ENCODE measurements at places on chromosomes 1 and 21. TPM values are rescaled to one million over a fixed set of nuclear protein-coding genes. Genes with fewer than 3 reads are reported as not detected.

GRCh38 chr1:106049595-106049994 is 1006.9 kb upstream of the PRMT6 start:
- DNase-seq = no peak

The SLC44A3 gene
- not detected for total RNA-seq

The TSHB gene
- not detected for total RNA-seq

The SLC25A44 gene
- 54.4 TPM for total RNA-seq

The SYT2 gene
- total RNA-seq = not detected

The ATP1A4 gene
- not detected for total RNA-seq

The VHLL gene
- total RNA-seq = not detected

GRCh38 chr1:67429011-67429527 is 1.1 kb downstream of the SERBP1 start:
- no peak for DNase-seq

The RIPPLY3 gene
- not detected for total RNA-seq

GRCh38 chr1:225437710-225438437 is 10.0 kb upstream of the LBR start:
- DNase-seq = no peak

DNA sequence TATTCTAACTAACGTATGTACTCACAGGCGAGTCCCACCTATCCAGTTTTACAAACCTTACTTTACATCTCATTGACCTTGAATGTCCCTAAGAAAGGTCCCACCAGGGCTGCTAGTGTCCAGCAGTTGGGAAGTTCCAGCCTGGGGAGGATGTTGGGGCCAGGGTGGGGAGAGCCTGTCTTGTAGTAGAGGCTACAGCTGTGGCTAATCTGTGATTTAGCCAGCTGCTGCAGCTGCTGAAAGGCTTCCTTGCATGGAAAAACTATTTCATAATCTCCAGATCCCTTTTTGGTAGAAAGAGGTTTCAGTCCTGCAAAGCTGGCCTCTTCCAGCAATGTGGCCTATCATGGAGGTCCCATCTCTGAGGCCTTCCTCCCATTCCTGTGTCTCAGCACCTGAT is 23.1 kb downstream of the TNN start:
- no peak for DNase-seq

DNA sequence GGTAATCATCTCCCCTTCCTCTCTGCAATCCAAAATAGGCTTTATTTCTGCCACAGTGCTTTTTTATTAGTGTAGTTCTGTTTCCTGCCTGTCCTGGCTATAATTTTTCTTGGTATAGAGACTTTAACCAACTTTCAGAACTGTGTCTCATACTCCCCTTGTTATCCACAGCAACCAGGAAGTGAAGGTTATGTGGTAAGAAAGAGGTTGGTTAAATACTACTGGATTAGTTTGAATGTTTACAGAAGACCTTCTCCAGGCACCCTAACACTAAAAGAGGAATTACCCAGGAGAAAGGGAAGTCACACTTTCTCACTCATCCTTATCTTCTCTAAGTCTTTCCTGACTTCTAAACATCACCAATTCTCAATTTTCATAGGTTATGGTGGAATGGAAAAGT is 17.8 kb upstream of the TNFSF4 start:
- no peak for DNase-seq

The PADI1 gene
- total RNA-seq = not detected

DNA sequence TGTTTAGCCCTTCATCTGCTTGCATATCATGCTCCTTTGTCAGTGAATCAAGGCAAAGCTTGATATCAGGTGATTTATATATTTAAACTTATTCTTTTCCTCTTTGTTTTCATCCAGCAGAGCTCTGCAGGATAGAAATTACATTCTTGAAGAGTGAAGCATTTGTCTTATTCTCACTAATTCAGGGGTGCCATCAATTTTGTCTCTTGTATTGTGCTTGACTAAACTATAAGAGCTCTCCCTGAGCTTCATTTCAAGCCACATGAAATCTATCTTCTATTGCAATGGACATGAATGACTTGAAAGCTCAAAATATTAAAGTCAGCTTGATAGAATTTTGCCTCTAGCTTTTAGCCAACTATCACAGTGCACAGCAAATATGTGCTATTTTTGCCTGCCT is 236.7 kb upstream of the KCTD3 start:
- no peak for DNase-seq

DNA sequence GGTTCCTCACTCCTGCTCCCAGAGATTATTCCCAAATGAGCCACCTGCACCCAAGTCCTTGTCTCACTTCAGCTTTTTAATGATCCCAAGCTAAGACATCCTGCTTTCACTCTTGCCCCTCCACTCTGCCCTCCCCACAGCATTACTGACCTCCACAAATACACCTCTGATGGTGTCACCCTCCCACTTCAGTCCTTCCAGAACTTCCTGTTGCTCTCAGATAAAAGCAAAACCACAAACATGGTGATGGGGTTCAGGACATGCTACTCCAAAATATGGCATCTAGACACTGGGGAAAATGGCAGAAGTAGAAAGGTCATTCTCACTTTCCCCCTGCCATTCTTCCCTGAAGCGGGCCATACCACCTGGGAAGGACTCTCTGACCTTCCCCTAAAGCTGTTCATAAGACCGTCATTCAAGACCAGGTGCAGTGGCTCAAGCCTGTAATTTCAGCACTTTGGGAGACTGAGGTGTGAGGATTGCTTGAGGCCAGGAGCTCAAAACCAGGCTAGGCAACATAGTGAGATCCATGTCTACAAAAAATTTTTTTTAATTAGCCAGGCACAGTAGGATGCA is 65.8 kb upstream of the KLHDC7A start:
- no peak for DNase-seq

- DNase-seq = no peak
Observed at GRCh38 chr1:2134621-2135307, 59.8 kb downstream of the FAAP20 start.

- no peak for DNase-seq
Observed at GRCh38 chr1:93707956-93708355, 26.3 kb upstream of the BCAR3 start.

DNA sequence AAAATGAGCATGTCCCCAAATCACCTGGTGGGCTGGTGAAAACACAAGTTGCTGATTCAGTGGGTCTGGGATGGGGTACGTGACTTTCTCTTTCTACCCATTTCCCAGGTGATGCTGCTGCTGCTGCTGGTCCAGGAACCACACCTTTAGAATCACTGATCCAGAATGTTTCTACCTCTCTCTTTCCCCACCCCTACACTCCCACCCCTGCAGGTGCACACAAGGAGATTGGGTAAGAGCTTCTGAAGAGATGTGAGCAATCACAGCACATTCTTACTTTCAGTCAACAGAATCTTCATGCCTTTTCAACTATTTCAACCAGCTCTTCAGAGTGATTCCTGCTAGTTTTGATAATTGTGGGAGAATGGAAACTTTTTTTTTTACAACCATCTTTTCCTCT is 130.9 kb downstream of the LMX1A start:
- DNase-seq = no peak

The ATAD3B gene
- 126 TPM for total RNA-seq

- DNase-seq = no peak
Observed at GRCh38 chr1:17012775-17013490, 1.2 kb upstream of the ATP13A2 start.

DNA sequence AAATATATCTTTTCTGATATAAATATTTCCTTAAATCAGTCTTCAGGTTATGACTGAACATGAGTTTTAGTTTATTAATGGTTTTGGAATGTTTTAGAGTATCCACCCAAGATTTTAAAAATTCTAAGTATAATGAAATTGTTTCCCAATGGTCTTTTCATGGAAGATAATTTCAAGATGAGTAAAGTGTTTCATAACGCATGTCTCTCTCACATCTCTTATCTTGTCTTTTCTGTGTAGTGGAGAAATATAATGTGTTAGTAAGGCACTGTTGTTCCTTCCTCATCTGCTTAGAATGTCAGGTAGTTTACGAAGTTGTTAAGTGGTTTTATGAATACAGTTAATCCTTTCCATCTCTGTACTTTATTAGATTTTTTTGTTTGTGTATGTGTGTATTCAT is 49.6 kb downstream of the PLA2G4A start:
- DNase-seq = no peak

DNA sequence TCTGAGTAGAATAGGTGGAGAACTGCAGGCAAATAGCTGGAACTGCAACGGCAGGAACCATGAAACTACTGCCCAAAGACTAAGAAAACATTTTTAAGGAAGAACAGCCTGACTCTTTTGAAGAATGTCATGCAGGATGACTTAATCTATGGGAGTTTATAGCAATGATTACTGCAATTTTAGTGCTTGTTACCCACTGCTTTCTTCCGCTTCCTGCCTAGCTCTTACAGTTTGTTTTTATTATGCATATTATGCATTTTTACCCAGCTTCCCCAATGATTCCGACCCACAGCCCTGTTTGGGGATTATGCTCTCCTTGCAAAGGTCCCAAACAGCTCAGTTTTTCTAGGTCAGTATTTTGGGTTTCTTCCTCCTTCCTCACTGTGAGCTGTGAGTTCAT is 71.2 kb downstream of the PCNX2 start:
- DNase-seq = no peak
